ENCODE measurements at places on chromosomes 7 and 10. TPM values are rescaled to one million over a fixed set of nuclear protein-coding genes. Genes with fewer than 3 reads are reported as not detected.

WDR37 gene
- 8.7 TPM for total RNA-seq

OR6V1 gene
- not detected for total RNA-seq

MRLN gene
- total RNA-seq, result 254 TPM

FAM24B gene
- total RNA-seq, result 2.3 TPM

SPDYE11 gene
- total RNA-seq, result 0.04 TPM

CFAP46 gene
- 0.22 TPM for total RNA-seq

NEUROD6 gene
- 0.04 TPM for total RNA-seq

TSPAN15 gene
- 54.0 TPM for total RNA-seq

LRRC4 gene
- 2.0 TPM for total RNA-seq

CALHM2 gene
- total RNA-seq, result 10.5 TPM

FZD8 gene
- 28.9 TPM for total RNA-seq

PTCD1 gene
- 4.3 TPM for total RNA-seq

ARMC3 gene
- not detected for total RNA-seq

TUBB8 gene
- total RNA-seq, result 0.09 TPM

GDF10 gene
- total RNA-seq, result 0.98 TPM

Measured in muscle of leg (tissue), 16 donors.